ENCODE measurements at places on chromosomes 3 and 15.
A peak's percentile ranks its signal among the peaks of the same experiment; 100 is the strongest.

GRCh38 chr3:111338059-111338698, 203.8 kb upstream of the CD96 start:
- DNase-seq = peak; percentile 74

DNA sequence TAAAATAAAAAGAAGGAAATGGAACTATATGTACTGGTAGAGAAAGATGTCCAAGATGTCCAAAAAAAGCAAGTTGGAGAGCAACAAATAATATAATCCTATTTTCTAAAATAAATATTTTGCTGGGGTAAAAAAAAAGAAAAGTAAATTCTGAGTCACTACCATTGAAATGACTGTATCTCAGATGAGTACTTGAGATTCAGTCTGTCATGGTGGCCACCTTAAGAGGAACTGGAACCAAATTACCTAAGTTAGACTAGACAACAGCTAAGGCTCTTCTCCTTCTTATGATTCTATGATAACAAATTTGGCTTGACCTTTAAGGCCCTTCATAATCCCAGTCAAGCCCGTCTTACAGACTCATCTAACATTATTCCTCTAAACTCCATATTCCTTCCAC, 270.6 kb upstream of the HES1 start:
- DNase-seq = no peak

DNA sequence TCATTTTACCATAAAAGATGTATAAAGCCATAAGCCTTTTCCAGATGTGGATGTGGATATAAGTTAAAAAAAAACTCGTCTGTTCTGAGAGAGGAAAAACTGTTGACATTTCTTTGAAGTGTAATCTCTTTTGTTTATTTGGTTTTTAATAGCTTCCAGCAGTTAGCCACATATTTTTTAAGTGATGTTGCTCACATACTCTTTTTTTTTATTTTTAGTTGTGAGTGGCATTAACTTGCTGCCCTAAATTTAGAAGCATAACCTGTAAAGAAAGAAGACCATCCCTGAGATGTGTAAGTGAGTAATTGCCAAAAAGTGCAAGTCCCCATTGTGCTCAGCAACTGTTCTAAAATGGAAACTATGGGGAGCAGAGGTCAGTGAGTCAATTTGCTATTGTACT, 415.9 kb upstream of the MDFIC2 start:
- DNase-seq = no peak

- no peak for DNase-seq
Observed at GRCh38 chr3:158134363-158134762, 24.5 kb downstream of the RSRC1 start.

DNA sequence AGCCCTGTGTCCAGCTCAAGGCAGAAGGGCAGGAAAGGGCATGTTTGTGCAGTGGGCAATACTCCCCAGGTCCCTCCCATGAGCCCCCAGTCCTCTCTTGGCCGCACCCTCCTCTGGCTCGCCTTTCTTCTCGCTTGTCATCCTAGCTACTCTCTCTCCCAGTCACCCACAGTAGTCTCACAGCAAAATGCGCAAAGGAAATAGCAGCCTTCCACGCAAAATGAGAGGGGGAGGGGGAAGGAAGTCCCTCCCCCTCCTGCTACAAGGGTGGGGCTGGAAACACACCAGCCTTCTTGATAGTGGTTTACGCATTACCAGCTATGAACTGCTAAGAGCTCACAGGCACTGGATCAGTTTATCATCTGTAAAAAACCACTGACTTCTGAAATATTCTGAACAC, 83.8 kb downstream of the GADL1 start:
- DNase-seq = no peak

- no peak for DNase-seq
Observed at GRCh38 chr15:59035201-59035600, 47.7 kb downstream of the RNF111 start.

All from NCI-H1694 treated with DMSO at 0.1 percent for 48 hours (cell line).